ENCODE measurements at places on chromosomes 3 and 15.

DNA sequence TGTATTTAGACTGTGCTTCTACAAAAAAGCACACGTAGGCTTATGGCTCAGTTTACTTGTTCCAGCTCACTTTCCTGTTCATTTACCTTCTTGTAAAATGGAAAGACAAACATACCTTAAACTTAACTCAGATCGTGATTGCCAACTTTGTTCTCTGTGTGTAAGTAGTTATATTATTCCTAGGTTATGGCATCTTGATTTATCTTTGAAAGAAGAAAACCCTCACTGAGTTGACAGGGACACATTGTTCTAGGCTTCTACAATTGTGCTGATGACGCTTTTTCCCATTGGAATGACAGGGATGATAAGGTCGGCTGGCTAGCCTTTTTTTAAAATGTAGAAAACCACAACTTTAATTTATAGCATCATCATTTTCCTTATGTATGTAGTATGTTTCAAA, 140.7 kb downstream of the IGF1R start:
- no peak for DNase-seq

DNA sequence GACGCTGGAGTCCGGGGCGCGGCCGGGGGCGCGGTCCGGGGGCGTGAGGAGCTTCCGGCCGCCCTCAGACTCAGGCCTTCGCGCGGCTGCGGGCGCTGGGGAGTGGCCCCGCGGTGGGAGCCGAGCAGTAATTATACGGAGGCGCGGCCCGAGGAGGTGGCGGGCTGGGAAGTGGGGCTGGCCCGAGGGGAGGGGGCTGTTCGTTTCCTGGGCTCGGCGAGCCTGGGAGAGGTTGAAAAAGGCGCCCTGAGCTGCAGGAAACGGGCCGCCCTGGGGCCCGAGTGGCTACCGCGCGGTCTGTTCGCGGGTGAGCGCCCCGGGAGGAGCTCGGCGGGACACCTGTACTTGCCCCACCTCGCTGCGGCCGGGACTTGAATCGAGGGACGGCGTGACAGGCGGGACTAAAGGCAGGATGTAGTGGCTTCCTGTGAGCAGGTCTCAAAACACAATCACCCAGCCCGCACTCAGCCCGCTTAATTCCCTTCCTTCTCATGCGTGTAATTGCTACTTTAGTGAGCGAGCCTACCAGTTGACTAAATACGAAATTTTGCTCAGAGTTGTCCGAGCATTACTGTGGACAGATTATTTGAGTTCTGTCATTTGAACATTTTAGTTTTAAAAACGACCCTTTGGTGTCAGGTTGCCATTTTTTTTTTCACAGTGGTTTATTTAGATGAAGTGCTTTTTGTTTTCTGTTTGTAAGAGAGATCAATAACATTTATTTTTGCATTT, 860 bp downstream of the RASA2 start:
- DNase-seq, result peak; percentile 82

GRCh38 chr3:16290007-16290826, 25.2 kb downstream of the OXNAD1 start:
- no peak for DNase-seq

GRCh38 chr3:46881596-46882376, 4.3 kb downstream of the PTH1R start:
- DNase-seq, result no peak

- DNase-seq, result no peak
Measured at GRCh38 chr3:150359381-150359780, 48.7 kb upstream of the TSC22D2 start.

DNA sequence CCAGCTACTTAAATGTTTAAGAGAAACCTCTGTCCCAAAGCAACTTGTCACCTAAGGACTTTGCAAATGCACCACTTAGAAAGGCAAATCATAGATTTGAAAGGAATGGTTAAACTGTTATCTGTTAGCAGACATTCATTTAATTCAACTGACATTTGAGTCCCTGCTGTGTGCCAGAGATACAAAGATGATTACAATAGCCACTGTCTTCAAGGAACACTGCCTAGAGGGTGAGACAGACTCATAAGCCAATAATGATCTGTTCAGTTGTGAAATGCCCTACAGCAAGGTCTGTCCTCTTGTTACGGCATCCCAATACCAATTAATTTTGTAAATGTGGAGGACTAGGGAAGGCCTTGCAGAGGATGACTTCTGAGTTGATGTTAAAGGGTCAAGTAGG, 113.1 kb downstream of the ATG7 start:
- DNase-seq, result no peak

GRCh38 chr15:29134641-29135308, 134.8 kb downstream of the NSMCE3 start:
- no peak for DNase-seq

GRCh38 chr3:132786890-132787289, 64.7 kb upstream of the NPHP3 start:
- DNase-seq, result no peak

GRCh38 chr3:197950677-197951061, 679 bp downstream of the RPL35A start:
- DNase-seq, result no peak

GRCh38 chr3:121836481-121836880, 1.5 kb downstream of the EAF2 start:
- DNase-seq, result no peak

GRCh38 chr3:117926819-117927218, 1107.8 kb downstream of the IGSF11 start:
- DNase-seq, result no peak

GRCh38 chr3:187136337-187136736, 3.0 kb downstream of the RPL39L start:
- DNase-seq, result no peak

- no peak for DNase-seq
Measured at GRCh38 chr3:55651011-55651410, 163.9 kb upstream of the WNT5A start.

- no peak for DNase-seq
Measured at GRCh38 chr3:168475704-168476103, 380.0 kb upstream of the GOLIM4 start.

DNA sequence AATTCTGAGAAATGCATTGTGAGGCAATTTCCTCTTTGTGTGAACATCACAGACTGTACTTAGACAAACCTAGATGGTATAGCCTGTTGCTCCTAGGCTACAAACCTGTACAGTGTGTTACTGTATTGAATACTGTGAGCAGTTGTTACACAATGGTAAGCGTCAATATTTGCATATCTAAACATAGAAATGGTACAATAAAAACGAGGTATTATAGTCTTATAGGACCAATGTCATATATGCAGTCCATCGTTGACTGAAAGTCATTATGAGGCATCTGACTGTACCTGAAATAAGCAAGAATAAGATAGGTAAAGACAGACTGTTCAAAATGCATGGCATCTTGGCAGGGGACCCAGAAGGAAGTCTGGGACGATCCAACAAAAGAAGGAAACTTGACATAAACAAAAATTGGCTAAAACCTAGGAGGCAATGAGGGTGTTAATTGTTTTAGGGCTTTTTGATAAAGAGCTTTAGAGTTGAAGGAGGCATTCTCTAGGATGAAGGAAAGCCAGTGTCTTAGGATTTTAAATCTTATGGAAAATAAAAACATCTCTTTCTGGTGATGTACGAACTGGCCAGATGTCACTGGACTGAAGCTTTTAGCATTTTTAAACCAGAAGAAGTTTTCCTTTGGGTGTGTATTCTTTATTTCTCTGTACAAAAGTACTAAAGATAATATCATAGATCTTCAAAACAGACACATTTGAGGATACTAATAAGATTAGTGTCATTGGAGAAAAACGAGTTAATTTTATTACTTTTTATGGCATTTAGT, 9.2 kb upstream of the SPRED1 start:
- DNase-seq, result no peak

- no peak for DNase-seq
Measured at GRCh38 chr3:156602424-156602823, 47.5 kb upstream of the SSR3 start.

DNA sequence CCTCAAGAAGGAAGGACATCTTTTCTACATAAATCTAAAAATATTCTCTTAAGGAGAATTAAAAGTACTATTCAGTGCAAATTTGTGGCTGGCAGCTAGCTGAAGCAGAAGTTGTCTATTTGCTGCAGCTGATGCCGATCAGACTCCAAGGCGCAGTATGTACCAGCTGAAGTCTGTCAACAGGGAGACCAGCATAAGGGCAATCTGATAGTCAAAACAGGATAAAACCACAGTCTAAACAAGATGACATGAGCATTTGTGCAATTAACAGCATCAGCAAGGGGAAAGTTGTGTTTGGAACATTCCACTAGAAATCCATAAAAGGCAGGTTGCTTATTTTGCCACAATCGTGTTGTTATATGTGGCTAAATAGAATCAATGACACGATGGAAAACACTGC, 198.2 kb upstream of the ROBO2 start:
- no peak for DNase-seq

DNA sequence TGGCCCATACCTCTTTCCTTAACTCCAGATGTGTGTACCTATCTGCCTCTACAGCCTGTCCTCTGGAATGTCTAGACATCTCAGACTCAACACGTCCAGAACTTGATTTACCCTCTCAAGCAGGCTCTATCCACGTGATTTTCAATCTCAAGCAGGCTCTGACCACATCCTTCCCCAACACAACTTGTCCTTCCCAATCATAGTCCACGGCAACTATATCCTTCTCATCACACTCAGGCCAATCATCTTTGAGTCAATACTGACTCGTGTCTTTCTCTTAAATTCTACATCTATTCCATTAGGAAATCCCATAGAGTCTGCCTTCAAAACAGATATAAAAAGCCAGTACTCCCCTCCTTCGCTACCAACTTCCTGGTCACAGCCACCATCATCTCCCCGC, 70.4 kb downstream of the FOXP1 start:
- no peak for DNase-seq

DNA sequence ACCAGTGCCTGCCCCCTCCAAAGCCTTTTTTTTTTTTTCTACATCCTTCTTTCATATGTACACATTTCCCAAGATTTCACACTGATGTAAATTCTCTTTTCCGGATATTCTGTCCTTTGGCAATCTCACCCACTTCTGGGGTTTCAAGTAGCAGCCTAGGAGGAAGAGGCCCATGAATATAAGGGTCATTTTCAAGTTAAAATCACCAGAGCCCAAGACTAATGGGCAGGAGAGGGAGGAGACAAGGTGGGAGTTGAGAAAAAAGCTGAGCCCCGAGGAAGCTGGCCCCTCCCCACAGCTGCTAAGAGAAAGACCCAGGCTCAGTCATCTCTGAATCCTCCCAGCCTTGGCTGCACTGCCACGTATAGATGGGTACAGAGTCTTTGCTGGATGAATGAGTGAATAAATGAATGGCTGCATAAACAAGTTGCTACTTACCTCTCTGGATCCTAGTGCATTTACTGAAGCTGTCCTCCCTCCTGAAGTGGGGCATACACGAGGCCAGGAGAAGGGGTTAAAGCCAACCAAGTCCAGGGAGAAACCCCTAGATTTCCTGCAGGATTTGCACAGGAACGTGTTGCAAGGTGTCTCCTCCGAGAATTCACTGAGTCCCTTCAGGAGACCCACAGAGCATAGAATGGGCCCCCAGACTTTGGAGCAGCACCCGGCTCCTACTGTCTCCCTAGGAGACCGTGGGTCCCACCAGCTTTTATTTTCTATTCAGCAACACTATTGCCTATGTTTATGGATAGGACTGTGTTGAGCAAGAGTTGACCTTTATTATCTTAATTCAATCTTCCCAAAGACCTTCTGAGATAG, 100.8 kb upstream of the LIPC start:
- DNase-seq, result no peak

DNA sequence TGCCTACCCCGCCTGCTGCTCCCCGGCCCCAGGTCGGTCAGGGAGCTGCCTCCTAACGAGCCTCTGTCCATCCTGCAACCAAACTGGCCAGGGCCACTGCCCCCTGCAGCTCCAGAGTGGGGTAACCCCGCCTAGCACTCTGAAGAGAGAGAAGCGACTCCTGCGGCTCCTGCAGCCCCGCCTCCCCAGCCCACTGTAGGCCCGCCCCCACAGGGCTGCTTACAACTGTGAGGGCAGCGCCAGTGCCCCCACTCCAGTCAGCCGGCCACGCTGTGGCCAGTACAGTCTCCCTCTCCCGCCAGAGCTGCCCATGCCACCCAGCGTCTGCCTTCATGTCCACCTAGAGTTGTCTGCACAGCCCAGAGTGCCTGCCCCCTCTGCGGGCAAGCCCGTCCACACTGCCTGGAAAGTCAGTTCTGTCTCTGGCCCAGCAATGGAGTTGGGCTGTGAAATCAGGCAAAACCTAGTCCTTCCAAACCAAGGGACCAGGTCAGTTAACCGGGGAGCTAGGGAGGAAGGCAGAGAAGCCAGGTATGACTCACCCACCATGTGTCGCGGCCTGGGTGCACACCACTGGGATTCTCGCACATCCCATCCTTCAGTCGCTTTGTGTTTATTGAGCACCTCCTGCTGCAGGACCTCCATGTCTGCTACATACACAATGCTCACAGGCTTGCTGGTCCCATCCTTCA, 2.4 kb downstream of the UCN2 start:
- DNase-seq, result no peak

DNA sequence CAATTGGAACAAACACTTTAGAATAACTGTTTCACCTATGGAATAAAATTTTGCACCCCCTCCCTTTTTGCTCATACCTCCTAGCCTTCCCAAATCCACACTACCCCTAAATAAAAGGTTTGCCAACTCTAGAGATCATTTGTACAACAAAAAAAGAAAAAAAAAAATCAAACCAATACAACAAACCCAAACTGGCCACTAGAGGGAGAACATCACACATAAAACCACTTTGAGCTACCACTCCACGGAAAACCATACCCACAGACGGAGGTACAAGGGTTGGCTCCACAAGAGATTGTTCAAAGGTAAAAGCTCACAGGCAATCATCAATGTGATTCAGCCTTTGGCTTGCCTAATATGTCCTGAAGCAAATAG, 47.6 kb downstream of the SETMAR start:
- peak; percentile 35 for DNase-seq

GRCh38 chr3:45748068-45748467, 48.3 kb downstream of the SLC6A20 start:
- DNase-seq, result no peak

DNA sequence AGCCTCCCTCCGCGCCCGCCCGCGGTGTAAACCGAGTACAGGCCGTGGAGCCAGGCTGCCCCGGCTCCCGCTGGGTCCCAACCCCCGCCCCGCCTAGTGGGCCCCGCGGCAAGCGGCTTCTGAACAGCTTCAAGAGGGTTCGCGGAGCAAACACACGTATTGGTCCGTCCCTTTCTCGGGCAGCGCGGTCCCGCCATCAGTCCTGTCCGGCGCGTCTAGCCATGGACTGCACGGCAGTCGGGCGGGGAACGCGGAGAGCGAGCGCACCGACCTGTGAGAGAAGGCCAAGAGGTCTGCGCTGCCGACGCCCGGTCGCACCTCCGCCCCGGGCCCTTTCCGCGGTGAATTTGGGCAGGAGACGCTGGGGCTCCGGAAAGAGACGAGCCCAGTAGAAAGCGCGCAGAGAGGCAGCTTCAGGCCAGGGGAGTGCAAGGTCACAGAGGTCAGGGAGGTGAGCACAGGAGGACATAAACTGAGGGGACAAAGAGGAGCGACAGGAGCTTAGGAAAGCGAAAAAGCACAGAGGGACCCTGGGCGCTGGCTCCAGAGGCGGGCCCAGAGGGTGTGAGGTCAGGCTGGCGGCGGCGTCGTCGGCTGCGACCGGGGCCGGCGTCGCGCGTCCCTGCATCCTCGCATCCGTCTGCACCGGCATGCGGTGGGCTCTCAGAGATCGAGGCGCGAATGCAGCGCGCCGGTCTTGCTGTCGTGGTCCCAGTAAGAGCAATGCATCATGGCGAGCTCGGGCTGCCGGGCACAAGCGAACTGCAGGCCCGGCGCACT, 1.8 kb downstream of the FOXL2 start:
- no peak for DNase-seq
